ENCODE measurements at places on chromosomes 12 and 14.
A peak's percentile ranks its signal among the peaks of the same experiment; 100 is the strongest.

DNA sequence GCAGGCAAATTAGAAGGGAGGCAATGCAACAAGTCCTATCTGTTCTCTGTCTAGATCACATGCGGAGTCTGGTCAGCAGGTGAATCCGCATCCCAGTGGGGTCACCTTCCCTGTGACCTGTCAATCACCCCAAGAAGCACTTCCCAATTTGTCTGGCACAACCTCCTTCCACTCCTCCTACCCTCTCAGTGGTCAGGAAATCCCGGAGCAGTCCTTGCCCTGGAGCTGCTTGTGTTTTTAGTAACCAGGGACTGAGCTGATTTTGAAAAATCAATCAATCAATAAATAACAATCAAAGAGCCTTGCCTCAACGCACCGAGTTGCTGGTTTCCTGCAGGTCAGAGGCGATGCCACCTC lies 572 bp upstream of the ACSS3 start:
- DNase-seq: no peak

DNA sequence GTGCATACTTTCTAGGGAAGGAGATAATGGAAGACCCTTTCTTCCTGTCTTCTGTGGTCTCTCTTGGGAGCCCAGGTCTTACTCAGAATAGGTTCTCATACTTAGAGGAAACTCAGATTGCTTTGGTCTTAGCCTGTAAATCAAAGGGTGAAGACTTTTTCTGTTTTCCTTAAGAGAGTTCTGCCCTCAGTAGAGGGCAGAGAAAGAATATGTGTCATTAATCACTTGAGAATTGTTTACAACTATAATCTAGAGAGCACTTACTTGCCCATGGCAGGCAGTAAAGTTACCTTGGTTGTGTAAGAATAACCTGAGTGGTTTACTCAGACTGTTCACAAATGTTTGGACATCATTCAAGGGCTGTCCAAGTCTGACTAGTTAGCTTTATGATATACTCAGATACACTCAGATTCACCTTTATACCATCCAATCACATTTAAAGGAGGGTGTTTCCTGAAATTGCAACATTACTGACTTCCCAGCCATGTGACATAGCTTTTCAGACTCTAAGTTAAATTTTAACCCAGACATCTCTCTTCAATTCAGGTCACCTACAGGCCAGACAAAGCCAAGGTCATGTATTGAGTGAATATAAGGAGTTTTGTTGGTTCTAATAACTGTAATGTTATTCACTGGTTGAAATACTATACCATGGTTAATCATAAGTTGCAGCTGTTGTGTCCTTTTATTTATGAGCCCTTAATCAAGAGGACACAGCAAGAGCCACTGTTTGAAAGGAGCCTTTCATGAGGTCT lies 372.2 kb downstream of the RAD51B start:
- no peak for DNase-seq

DNA sequence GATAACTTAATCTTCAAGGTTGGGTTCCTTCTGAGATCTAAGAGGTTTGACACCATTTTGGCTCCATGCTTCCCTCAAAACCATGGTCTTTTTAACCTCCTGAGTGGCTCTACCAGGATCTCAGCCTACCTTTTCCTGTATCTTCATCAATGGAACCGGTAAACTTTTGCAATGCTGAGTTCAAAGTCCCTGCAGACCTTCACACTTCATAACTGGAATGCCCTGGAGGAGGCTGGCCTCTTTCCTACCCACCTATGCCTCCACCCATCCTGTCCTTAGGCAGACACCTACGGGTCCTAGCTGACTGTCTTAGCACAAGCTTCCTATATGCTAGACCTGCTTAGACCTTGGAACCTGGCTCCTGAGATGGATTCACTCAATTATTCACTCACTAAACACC lies 89.5 kb upstream of the EEA1 start:
- no peak for DNase-seq

DNA sequence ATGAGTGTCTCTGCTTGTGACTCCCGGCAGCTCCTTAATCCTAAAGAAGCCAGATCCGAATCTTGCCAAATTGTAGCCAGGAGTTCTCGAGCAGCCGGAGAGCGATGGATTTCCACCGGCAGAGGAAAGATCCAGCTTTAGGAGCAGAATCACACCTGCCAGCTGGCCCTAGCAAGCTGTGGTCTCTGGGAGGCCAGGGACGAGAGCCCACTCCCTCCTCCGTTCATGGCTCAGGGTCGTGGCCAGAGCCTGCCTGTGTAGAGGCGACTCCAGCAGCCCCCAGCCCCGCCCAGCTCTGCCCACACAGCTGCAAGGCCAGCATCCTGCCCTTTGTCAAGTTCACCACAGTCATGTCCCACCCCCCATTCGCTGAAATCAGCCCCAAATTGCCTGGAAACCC lies 121.0 kb downstream of the SCARB1 start:
- no peak for DNase-seq

DNA sequence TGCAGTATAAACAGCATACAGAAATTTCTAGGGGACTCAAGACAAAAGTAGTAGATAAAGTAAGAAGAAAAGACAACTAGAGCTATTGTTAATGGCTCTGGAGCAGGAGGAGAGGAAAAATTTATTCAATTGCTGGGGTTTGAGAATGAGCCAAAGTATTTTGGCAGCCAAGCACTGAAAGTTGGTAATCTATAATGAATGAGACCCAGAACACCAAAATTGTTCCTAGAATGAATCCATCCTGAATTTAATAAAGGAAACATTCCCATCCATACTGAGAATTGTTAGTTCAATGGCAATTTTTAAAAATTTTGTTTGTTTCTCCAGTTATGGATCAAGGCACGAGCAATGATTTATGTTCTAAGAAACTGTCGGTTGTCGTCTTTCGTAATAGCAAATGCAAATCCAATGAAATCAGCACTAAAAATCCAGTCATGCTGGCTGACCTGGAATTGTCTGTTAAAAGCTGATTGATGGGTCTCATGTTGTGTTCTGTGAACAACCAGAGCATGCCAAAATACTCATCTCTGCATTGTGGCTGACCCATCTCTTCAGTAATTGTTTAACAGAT lies 170.9 kb upstream of the LMNTD1 start:
- peak; percentile 72 for DNase-seq

GRCh38 chr14:72618424-72618823 lies 275.5 kb downstream of the DPF3 start:
- DNase-seq: no peak

DNA sequence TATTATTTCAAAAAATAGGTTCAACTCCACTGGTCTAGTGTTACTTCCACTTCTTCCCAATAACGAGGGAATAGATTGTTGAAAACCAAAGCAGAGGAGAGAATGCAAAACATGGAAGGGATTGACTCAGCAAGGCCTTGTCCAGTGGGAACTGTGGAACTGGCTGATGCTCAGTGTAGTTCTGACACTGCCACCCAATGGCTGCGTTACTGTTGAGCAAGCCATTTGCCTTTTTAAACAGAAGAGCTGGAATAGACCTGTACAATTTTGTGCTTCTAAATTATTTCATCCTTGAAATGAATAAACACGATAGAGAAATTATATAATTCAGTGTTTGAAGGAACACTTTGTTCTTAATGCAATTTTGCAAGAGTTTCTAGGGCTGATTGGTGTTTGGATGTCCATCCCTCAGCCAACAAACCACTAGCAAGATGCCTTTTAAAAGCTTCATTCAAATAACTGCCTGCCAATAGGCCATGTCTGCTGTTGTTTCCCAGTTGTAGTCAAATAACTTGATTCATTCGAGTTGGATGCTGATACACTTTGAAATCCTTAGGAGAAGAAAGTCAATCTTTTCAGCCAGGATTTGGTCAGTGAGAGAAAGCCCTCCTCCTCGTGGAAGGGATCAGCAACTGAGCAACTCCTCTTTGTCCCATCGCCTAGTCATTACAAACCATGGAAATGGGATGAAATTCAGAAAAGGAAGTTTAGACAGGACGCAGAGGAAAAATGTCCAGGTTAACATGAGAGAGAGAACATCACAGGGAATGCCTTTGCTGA lies 7.3 kb upstream of the MGP start:
- peak; percentile 53 for DNase-seq

DNA sequence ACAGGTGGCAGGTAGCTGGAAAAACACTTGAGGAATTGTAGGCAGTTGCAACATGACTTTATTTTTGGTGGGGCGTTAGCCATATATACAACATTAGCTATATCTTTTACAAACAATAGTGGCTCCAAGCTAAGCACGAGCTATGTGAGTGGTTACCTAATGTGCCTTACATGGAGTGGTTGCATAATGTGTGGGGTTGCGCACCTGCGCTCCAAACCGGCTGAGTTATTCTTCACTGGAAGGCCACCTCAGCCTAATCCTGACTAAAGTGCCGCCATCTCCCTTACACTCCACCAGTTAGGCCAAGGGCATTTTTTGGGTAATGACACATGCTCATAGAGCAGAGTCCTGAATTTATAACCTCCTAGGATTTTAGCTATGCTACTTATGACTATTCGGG lies 31.8 kb upstream of the G2E3 start:
- DNase-seq: no peak

- DNase-seq: peak; percentile 59
These were observed 158.6 kb downstream of the MON2 start for GRCh38 chr12:62625228-62625627.

GRCh38 chr12:47383942-47384341 lies 304.2 kb upstream of the AMIGO2 start:
- DNase-seq: peak; percentile 39

DNA sequence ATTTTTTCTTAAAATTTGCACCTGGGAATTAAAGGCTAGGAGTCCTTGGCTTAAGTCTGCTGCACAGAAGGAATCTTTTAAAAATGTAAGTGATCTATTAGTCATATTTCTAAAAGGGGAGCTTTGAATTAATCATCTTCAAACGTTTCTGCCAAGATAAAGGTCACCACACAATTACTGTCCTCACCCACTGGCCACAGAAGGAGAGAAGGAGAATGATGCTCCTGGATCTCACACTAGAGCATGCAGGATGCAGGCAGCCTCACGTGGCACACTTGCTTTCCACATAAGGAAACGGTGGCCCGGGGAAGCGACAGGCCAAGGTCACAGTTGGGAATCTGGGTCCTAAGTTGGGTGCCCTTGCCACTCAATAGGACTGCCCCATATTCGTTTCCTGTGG lies 16.9 kb downstream of the PLEKHG7 start:
- DNase-seq: peak; percentile 77

DNA sequence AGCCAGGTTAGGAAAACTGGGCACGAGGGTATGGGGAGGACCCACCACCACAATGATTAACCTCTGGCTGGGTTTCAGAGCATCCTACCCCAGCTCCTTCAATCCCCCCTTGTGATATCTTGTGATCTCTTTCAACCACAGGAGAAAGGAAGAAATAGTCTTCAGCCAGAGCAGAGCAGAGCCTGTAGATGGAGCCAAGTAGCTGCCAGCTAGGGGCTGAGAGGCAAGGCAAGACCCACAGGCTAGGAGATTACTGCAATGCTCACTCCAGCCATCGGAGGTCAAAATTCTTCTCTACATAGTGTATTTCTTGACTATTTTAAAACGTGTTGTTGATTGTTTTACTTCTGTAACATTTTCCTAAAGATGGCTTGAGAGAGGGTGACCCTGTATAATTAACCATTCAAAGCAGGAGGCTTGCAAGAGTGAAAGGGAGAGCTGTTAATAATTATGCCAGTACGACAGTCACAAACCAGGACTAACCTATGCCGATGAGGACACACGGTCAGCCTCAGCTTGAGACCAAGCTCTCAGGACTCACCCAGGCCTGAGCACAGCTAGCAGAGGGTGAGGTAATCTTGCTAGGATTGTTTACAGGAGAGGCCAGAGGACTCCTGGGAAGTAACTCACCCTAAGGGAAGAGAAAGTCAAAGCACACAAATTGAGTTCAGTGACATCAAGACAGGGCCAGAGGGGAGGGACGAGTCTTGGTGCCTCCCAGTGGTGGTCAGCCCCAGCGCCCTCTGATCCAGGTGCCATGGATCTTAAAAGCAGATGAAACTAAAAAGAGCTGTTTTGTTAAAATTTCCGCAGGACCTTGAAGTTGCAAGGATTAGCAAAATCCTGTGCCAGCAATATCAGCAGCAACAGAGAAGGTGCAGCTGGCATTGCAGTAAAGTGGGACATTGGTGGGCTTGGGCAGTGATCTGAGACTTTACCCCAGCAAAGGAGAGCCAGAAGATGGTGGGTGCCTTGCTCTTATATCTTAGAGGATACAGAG lies 29.8 kb upstream of the CDKN3 start:
- peak; percentile 69 for DNase-seq

- DNase-seq: no peak
These were observed 413.5 kb upstream of the SEL1L start for GRCh38 chr14:81946834-81947798.

GRCh38 chr14:74636424-74637177 lies 24.6 kb upstream of the LTBP2 start:
- peak; percentile 48 for DNase-seq

DNA sequence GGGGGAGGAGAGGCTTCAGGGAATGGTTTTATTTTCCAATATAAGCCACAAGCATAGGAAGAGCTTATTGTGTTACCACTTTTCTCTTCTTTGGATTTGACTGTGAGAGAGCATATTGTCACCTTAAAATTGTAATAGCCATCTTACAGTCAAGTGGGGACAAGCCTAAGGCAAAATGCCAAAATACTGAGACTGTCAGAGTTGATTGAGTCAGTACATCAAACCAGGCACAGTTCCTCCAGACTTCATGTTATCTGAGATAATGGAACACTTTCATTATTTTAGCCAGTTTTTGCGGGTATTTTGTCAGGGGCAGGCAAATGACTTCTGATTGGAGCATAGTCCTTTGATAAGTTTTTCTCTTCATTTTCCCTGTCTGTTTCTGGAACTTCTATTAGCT lies 19.5 kb upstream of the NUBPL start:
- no peak for DNase-seq

DNA sequence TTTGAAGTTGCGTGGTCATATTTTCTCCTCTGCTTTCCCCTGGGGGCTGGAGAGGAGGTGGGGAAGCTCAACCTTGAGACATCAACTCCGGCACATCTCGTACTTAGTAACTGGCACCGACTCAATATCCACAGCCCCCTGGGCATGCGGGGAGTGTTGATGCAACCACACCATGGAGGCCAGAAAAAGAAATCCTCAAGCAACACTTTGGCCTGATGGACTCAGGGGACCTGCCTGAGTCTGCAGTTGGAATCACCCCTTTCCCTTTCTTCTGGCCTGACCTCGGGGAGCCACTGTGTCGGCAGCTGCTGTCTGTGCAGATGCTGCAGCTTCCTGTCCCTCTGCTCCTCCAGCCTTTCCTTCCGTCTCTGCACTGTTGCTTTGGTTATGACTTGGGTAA lies 11.4 kb upstream of the AACS start:
- DNase-seq: no peak

GRCh38 chr14:93049867-93050331 lies 65.8 kb downstream of the ITPK1 start:
- DNase-seq: no peak

- peak; percentile 54 for DNase-seq
These were observed 991 bp upstream of the RCOR1 start for GRCh38 chr14:102591372-102591943.

- no peak for DNase-seq
These were observed 106.7 kb downstream of the ANO4 start for GRCh38 chr12:100901266-100901665.

GRCh38 chr14:79179985-79180384 lies 1009.8 kb downstream of the NRXN3 start:
- no peak for DNase-seq
